ENCODE measurements at places on chromosomes 16 and 17. TPM values are rescaled to one million over a fixed set of nuclear protein-coding genes. Genes with fewer than 3 reads are reported as not detected.

DNA sequence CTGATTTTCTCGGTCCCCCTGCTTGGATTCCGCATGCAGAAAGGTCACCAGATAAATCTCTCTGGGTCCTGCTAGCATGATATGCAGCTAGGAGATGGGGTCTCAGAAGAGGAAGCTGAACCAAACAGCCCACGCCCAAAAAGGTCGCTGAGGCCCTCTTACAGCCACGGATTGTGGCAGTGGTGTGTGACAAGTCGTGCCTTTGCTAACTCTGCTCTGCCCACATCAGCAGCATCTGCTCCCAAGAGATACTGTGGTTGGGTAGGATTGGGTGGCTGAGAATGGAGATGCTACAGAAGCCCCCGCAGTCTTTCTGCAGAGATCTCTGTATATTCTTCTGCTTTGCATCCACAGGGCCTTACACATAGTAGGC lies 15.2 kb upstream of the SKAP1 start:
- DNase-seq: no peak

The ZNF750 gene
- not detected for total RNA-seq

DNA sequence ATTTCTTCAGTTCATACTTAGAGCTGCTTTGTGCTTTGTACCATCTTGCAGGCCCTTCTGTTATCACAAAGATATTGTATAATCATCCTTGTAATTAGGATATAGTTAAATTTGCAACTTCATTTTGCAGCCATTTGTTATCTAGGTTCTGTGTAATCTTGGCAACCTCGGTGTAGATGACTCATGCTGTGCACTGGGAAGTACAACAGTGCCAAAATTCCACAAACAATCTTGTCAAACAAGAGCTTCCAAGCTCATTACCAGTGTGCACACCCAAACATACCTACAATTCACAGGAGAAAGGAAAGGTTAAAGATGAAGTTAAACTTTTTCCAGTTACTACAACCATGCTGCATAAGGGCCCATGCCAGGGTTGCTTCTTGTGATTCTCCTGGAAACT lies 1231.8 kb downstream of the CDH11 start:
- no peak for DNase-seq

The TRPV2 gene
- total RNA-seq: 9.1 TPM

DNA sequence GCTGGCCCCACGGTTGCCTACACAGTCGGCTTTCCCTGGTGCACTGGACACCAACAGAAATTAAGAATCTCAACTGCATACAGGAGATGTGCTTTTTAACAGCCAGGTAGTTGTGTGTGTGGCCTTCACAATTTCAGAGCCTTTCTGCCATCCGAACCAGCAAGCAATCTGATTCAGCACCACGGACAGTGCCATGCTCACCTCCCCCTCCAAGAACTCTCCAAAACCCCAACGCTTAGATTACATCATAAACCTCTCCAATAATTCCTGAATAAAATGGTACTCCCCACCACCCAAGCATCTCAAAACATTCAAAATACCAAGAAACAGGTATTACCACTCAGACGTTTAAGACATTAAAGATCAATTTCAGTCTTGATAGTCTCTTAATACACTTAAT lies 31.8 kb downstream of the USP7 start:
- DNase-seq: no peak

DNA sequence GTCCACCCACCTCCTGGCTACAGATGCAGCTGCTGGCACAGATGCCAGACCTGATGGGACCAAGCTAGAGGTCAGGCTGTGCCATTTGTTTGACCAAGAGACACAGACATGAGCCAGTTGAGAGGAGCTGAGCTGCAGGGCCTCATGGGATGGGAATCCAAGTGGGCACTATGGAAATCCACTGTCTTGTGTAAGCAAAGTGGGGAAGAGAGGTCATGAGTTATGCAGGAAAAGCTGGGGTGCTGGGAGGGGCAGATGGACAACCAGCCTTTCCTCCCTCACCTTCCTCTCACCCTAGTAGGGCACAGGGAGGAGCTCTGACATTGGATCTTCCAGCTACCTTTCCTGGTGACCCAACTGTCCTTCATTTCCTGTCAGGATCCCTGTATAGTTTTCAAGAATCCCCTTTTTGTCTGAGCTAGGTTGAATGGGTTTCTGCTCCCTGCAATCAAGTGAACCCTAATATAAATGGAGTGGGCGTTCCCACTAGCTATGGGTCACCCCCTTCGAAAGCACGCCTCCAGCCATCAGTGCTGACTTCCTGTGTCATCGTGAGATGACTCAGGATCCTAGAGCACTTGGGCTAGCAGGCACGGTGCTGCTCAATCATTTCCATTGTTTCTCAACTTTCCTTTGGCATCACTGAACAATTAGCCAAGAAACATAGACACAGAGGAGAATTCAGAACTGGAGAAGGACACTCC lies 13.6 kb downstream of the ATPAF2 start:
- DNase-seq: no peak

- no peak for DNase-seq
Observed at GRCh38 chr16:31064882-31065461, 9.1 kb downstream of the ZNF668 start.

The DDX52 gene
- 12.4 TPM for total RNA-seq

- DNase-seq: no peak
Observed at GRCh38 chr16:77918809-77919707, 103.3 kb upstream of the CLEC3A start.

The SBK1 gene
- 1.9 TPM for total RNA-seq
